Upper lobe of right lung (tissue), 1 donor: ENCODE measurements at places on chromosomes 11 and 22.

GRCh38 chr11:116101902-116102301 is 597.7 kb upstream of the CADM1 start:
- no peak for DNase-seq

GRCh38 chr11:93967944-93968343 is 53.2 kb upstream of the HEPHL1 start:
- DNase-seq, result no peak

DNA sequence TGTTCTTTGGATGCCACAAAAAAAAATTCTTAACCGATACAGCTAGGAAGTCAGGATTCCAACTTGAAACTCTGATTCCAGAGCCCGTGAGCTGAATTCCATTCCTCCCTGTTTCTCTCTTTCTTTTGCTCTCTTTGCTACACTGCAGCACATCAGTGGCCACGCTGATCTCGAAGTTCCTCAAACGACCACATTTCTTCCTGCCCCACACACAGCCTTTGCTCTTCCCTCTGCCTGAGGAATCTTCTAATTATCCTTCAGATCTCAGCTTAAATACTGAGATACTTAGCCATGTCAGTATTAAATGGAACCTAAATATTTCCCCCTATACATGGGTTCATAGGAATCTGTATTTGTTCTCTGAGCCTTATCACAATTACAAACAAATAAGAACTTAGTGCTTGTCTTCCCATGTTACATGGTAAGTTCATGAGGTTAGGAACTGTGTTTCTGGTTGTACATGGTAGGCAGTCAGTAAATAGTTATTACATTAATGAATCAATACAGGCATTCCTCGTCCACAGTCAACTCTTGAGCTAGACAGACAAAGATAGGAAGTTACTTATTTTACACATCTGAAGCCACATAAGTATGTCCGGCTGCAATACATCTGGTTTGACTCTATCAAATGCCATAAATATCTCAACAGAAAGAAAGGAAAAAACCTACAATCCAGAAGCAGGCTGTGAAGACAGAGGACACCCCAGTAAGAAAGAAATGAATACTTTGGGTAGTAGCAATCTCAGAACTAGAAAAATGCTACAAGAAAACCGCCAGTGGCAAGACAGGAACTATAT is 86.6 kb downstream of the MAML2 start:
- DNase-seq, result no peak

GRCh38 chr11:73784734-73785133 is 2.9 kb upstream of the MRPL48 start:
- no peak for DNase-seq

- DNase-seq, result peak; percentile 63
Measured at GRCh38 chr11:1751999-1752906, 1.9 kb upstream of the IFITM10 start.

DNA sequence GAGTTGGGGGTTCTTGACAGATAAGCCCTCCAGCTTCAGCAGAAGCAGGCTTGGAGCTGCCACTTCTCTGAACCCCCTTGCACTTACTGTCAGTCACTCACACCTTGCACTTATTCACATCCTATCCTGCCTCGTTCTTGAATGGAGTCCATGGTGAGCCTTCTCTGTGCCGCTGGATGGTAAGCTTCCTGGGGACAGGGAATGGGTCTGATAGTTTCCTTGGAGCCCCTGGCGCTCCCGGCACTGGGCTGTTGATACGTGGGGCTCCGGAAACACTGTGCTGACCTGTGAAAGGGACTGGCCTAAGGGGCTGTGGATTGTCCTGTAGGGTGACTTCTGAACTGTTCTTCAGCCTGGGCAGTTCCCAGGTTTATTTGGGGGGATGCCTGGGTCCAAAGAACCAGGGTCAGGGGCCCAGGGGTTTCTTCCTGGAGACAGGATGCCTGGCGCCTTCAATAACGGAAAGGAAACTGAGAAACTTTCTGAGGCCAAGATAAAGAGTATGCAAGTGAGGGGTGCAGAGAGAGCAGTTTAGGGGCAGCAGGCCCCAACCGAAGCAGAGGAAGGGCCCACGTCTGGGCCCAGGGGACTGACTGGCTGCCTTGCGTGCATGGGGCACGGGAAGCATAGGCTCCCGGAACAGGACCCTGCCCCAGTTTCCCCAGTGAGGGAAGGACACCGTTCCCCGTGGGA is 709 bp upstream of the ST3GAL4 start:
- peak; percentile 38 for DNase-seq

GRCh38 chr22:38858492-38858891 is 13.5 kb downstream of the CBX6 start:
- DNase-seq, result no peak

DNA sequence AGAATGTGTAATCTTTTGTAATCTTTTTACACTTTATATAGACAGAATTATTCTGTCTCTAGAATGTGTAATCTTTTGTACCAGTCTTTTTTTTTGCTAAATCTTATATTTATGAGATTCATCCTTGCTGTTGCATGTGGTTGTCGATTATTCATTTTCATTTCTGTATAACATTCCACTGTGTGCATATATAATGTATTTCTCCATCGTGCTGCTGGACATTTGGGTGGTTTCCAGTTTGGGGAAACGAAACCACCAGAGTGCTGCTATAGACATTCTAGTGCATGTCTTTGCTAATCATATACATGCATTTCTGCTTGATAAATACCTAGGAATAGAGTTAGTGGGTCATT is 146.5 kb downstream of the GRIK4 start:
- DNase-seq, result no peak

- no peak for DNase-seq
Measured at GRCh38 chr11:96052921-96053651, 129.2 kb upstream of the MTMR2 start.

DNA sequence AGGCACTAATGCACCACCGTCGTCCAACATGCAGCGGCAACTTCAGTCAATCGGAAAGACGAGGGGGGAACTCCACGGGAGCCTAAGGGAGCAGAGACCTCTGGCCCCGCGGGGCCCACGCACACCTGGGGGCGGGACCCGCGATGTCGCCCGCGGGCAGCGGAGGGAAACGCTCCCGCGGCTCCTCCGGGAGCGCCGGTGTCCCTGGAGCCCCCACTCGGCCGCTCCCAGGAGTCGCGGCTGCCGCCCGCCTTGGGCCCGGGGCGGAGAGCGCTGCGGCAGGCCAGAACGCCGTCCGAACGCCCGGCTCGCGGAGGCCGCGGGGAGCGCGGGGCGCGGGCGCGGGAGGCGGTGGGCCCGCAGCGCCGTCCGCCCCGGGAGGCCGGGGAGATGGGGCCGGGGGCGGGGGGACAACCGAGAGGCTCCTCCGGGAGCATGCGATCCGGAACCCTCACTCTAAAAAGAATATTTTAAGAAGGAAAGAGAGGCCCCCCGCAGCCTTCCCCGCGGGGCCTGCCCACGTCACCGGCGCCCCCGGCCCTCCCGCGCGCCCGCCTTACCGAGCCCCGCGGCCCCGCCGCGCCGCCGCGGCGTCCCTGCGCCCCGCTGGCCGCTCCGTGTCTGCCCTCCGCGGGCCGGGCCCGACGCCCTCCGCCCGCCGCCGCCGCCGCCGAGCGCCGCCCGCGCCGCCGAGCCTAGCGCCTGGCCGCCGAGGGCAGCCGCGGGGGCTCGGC is 86.6 kb upstream of the ARHGAP32 start:
- DNase-seq, result peak; percentile 69

DNA sequence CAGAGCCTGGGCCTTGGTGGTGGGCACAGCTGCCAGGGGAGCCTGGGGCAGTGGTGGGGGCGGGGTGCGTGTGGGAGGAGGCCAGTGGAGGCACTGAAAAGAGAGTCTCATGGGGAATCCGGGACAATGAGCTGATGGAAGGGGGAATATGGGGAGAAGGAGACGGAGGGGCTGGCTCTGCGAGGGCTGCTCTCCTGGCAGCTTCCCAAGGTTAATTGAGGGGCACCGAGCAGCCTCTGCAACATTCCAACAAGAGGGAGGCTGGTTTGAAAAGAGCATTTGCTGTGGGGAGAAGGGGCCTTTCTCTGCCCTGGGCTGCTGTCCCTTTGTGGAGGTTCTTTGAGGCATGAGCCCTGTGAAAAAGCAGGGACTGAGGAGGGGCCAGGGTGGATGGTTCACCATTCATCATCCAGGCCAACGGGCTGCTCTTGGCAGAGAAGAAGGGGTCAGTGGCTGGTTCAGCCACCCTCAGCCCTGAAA is 9.4 kb upstream of the IGSF9B start:
- no peak for DNase-seq

DNA sequence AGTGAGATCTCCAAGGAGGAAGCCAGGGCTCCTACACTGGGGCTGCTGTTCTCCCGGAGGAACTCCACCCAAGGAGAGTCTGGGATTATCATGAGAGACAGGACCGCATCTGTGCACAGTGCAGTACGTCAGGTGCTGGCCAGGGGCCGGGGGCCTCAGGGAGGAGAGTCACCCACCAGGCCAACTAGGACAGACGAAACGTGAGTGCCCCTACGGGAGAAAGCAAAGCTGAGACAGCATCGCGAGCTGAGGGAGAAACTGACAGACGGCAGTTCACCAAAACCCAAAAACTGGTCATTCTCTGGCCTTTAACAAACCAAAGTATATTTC is 273.4 kb downstream of the BRD1 start:
- peak; percentile 42 for DNase-seq

DNA sequence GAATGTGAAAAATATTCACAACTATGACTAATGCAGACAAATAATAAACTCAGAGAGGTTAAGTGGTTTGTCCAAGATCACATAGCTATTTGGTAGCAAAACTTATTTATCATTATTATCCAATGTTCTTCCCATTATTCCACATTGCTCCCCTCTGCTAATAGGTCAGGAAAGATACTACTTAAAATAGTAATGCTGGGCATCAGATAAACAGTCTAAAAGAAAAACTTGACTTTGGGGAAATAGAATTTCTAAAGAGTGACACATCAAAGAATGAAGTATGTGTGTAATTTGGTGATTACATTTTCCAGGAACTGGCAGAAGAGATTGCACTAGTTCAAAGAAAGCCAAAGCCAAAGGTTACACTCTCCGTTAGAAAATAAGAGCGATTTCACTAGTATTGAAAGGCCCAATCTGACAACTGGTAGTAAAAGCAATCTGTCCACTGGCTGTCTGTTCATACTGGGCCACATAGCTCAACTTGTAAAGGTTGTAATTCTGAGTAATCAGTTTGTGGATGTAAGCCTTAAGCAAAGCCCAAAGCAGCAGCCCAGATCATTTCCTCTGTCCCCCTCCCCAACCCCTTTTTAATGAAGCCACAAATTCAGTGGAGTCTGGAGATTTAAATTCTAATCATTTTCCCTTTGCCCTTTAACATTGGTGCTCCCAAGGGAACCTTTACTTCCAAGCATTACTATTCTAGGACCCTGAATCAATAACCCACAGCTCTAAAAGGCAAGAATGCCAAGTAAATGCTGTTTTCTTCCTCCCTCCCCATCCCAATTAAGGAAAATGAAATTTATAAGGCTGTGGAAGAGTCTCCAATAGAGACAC is 283.5 kb downstream of the TTC28 start:
- DNase-seq, result no peak

GRCh38 chr11:131985846-131986301 is 615.5 kb downstream of the NTM start:
- DNase-seq, result no peak

GRCh38 chr22:28658448-28658847 is 21.2 kb downstream of the TTC28 start:
- no peak for DNase-seq

GRCh38 chr11:56522008-56522407 is 21.0 kb downstream of the OR5M11 start:
- DNase-seq, result no peak

DNA sequence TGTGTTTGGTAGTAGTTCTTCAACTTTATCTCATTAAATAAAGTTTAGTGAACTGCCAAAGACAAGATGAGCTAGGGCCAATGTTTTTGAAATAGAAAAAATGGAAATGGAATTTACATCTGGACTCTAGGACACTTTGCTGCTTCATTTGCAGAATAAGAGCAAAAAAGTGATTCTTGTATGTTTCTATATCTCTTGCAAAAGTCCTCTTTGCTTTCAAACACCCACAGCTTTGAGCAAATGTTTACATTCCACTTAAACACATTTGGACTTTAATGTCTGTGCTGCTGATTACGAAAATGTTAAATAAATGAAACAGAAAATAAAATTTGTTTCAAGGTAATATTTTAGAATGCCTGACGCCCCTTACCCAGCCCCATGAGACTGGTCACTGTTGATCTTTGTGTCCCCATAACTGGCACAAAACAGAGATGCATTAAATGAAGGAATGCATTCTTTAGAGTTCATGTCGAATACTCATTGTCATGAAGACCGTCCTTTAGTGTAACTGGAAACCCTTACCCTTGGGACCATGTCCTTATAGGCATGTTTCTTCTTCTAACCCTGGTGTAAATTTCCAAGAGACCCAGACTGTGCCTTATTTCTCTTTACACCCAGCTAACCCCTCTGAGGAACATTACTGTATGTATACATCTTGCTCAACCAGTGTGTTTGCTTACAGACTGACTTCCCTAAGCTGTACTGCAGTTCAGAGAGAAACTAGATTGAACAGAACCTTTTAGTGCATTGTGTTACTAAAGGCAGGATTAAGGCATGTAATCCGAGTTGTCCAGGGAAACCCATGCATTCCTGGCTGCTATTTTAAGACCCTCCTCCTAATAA is 199.7 kb downstream of the NAV2 start:
- DNase-seq, result no peak

DNA sequence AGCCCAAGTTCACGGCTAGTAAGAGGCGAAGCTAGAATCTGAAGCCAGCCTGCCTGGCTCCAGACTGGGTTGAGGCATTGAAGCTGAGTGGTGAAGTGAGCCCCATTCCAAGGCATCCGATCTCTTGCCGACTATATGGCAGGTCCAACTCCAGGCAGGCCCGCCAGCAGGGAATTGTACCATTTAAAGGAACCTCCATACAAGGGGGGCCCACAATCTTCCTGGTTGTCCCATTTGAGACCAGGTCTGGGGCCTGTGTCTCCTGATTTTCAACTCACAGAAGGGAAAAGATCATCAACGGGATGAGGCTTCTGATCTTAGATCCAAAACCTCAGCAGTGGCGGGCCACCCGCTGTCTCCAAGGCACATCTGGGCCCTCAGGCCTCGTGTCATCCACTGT is 4.1 kb downstream of the SCN2B start:
- DNase-seq, result no peak

- DNase-seq, result no peak
Measured at GRCh38 chr11:2883640-2883978, 2.0 kb downstream of the CDKN1C start.

- DNase-seq, result no peak
Measured at GRCh38 chr11:45104006-45104789, 42.2 kb upstream of the PRDM11 start.

- DNase-seq, result no peak
Measured at GRCh38 chr22:25941365-25941960, 199.5 kb downstream of the MYO18B start.

DNA sequence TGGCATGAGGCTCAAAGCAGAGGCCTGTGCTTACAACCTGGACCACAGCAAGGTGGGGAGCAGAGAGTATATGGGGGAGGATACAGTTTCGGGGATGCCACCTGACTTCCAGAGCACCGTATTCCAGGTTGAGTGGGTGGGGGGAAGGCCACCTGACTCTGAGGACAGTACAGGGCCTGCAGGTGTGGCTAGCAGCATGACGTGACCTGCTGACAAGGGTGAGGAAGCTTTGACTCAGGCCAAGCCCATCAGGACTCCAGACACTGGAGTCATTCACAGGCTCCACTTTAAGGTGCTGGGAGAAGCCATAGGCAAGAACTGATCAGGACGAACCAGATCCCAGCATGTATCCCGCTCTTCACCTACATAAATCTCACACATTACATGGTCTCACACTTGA is 34.6 kb upstream of the CRTAM start:
- no peak for DNase-seq

- peak; percentile 93 for DNase-seq
Measured at GRCh38 chr11:64887757-64888405, 9.5 kb upstream of the EHD1 start.
